Suppressor macrophage treated with lipopolysaccharide for 4 hours (primary cell): ENCODE measurements at places on chromosomes 3 and 15.

- no peak for DNase-seq
Observed at GRCh38 chr3:183069086-183069485, 30.2 kb downstream of the MCCC1 start.

GRCh38 chr3:36923981-36924743 is 20.7 kb downstream of the TRANK1 start:
- DNase-seq, result no peak

GRCh38 chr3:190017521-190018288 is 103.0 kb downstream of the P3H2 start:
- DNase-seq, result peak; percentile 23

DNA sequence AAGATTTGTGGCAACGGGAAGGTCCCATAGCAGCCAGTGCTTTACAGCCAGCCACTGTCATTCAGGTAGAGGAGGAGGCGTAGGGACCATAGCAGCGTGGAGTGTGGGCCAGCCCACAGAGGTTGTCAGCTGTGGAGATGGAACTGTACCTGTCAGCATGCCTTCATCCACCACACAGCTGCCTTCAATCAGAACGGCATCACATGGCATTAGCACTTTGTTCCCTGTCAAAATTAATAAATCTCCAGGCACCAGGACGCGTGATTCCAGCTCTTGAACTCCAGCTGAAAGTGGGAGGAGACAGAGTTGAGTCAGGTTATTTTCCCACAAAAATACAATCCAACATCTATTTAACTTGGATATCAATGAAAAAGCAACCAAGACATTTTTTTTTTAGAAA is 84.0 kb downstream of the ATP13A4 start:
- no peak for DNase-seq

GRCh38 chr3:81033185-81033584 is 728.3 kb downstream of the GBE1 start:
- DNase-seq, result no peak

GRCh38 chr15:68414206-68414555 is 17.8 kb downstream of the ITGA11 start:
- no peak for DNase-seq

- peak; percentile 37 for DNase-seq
Observed at GRCh38 chr3:140842984-140843649, 98.5 kb upstream of the SLC25A36 start.

GRCh38 chr3:101973163-101973505 is 123.8 kb downstream of the NFKBIZ start:
- no peak for DNase-seq

DNA sequence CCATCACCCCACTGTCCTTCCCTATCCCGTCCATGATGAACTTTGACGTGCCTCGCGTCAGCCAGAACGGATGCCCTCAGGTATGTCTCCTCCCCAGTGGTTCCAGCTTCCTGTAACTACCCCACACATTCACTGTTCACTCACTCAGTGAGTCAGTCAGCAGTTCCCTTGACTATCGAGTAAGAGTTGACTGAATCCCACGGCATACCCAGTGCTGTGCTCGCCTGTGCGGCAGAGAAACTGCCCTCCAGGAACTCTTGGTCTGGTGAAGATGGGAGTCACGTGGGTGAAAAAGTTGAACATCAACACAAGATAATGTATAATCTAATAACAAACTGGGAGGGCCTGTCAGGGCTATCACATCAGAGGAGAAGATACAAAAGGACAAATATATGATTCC is 36.7 kb downstream of the CCDC33 start:
- no peak for DNase-seq

DNA sequence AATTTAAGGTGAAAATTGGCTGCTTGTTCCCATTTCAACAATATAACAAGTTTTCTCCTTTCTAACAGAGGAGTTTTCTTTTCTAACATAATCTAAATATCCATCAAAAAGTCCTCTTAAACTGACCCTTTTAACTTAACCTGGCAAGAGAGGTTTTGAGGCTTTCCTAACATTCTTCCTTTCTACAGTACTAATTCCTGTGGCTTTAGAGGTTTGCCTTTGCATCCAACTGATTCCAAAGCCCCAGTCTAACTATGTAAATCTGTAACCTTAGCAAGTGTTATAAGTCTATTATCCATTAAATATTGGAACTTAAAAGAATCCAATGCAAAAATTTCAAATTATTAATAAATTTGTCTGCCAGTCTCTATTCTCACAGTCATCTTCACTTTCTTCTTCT is 134.1 kb downstream of the ISL2 start:
- DNase-seq, result no peak

- DNase-seq, result peak; percentile 29
Observed at GRCh38 chr3:152902141-152902669, 67.3 kb downstream of the P2RY1 start.

DNA sequence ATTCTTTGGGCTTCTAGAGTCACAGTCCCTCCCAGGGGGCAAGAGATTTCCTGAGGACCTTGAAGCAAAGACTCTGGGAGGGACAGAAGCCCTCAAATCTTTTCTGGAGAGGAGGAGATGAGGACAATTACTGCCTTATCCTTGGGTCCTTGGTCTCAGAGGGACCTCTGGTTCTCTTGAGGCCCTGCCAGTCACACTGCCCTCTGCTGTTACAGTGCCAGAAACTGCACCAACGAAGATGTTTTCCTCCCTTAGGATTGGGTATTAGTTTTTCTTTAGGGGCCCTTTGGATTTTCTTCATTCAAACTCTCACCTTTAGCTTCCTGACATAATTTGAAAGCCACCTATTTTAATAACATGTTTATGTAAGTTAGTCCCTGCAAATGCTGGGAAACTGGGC is 58.2 kb upstream of the SCN5A start:
- DNase-seq, result peak; percentile 14

DNA sequence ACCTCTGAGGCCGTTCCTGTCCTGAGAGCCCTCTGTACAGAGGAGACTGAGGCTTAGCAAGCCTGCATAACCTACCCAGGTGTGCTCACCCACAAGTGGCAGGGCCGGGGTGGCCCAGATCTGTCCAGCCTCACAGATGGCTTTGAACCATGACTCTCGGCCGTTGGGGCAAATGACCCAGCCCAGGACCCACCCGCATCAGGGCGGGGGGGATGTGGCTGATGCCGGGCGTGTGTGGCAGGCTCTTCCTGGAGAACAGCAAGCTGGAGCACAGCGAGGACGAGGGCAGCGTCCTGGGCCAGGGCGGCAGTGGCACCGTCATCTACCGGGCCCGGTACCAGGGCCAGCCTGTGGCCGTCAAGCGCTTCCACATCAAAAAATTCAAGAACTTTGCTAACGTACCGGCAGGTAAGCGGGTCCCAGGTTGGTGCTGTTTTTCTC is 133.5 kb downstream of the LRRK1 start:
- no peak for DNase-seq

DNA sequence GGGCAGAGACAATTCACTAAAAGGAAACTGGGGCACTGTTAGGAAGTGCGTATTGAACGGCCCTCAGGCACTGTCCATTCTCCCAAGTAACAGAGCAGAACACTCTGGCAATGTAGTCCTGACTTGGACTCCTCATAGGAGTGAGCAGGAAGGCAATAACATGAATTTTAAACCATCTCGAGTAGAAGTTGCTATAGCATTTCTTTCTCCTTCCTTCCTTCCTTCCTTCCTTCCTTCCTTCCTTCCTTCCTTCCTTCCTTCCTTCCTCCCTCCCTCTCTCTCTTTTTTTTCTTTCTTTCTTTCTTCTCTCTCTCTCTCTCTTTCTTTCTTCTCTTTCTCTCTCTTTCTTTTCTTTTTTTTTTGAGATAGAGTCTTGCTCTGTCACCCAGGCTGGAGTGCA is 46.4 kb upstream of the TRA2B start:
- no peak for DNase-seq

DNA sequence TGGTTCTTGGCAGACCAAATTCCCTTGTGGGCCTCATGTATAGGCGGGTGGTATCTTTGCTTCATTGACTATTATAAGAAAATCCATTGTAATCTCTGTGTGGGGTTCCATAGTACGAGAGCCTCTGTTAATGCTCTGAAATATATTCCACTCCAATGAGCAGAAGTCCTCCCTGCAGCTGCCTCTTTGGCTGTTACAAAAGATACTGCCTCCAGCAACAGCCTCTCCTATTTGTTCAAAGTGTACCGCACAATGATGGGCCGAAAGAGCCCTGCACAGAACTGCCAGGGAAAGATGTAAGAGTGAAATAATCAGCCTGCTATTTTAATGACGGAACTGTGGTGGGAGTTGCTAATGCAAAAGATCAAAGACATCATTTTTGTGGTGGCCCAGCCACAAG is 48.9 kb downstream of the GRK7 start:
- DNase-seq, result no peak

GRCh38 chr3:97674461-97674860 is 90.1 kb upstream of the ARL6 start:
- DNase-seq, result no peak
